ENCODE measurements at places on chromosomes 2 and 18.

GRCh38 chr2:98799375-98800329 lies 68.7 kb upstream of the MGAT4A start:
- no peak for DNase-seq

GRCh38 chr2:74553892-74554819 lies at the start of the genes DOK1 and LOXL3:
TSS of gene DOK1 (plus strand) at chr2:74554720. CDS start at chr2:74554755, 35 bp downstream.
TSS of gene LOXL3 (minus strand) at chr2:74553942. CDS start at chr2:74552634, 1,308 bp downstream.
- peak; percentile 94 for DNase-seq

DNA sequence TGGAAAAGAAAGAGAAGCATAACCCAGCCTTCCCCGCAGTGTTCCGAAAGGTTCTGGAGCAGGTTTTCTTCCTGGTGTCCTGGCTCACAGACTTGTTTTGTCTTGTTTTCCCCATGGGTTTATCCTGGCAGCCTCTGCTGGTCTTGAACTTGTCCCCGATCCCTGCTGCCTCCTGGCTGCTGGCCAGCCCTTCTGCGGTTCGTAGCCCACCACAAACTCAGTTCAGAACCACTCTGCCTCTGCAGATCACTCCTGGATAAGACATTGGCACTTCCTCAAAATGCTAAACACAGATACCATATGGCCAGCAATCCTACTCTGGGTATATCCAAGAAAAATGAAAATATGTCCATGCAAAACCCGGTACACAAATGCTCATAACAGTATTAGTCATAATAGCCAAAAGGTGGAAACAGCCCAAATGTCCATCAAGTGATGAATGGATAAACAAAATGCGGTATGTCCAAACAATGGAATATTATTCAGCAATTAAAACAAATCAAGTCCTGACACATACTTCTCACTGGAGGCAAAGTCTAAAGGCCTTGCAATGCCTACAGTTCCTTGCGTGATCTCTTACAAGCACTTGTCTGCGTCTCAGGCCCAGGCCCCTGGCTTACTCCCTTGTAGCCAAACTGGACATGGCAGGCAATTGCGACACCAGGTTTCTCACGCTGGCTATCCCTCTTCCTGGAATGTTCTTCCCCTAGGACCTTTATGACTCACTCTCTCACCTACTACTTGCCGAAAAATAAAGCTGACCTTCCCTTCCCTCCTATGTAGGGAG lies 28.0 kb upstream of the ARHGEF4 start:
- DNase-seq = no peak

DNA sequence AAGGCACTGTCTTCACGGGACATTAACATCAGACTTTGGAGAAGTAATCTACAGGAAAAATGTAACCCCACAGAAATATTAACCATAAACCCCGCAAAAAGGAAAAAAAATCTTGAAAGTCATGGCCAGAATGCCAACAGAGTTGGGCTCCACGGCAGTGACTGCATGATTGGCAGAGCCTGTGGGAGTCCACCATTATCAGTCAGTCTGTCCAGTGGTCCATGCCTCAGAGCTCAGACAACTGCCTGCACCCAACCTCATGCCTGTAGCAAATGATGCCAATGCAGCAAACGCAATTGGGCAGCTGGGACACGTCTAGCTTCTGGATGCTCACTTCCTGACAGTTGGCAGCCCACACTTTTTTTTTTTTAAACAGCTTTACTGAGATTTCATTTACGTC lies 5.1 kb upstream of the PPIG start:
- DNase-seq = no peak

DNA sequence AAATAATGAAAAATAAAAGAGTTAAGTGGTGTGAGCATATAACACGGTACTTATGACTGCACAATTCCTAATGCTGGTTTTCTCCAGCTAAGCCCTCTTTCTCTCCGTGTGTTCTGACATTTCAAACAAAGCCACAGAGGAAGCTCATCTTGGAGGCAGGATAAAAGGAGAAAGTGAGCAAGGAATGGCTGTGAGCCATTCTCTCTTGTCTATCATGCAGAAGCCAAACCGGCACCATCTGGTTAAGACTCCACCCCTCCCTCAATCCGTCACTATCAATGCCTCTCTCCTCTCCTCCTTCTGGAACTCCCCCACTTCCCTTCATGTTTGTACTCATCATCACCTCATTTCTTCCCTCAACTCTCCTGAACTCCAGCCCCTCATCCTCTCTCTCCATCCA lies 210.4 kb downstream of the TMEM163 start:
- no peak for DNase-seq

DNA sequence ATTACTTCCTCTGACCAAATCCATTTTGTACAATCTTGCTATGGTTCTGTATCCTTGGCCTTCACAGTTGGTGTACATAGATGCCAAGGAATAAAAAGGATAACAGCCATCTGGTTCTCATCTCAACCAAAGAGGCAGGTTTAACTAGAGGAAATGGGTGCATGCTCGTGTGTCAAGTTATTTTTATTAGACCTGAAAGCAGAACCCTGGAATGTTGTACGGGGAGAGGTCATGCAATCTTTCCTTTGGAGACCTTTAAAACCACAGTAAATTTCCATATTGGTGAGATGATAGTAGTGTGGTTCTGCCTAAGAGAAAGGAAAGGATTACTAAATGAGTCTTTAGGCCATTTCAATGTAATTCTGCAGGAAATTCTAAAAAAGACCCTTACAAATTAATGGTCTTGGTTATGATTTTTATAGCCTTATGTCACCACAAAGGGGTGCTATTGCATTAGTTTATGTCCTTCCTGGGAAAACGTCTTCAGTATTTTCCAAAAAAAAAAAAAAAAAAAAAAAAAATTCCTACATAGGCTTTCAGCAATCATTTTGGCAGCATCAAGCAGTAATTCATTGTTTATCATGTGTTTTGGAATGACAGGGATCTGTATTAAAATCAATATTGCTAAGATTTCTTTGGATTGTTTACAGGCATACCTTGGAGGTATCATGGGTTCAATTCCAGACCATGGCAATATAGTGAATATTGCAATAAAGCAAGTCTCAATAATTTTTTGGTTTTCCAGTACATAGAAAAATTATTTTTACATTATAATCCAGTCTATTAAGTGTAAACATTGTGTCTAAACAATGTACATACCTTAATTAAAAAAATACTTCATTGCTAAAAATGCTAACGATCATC lies 270.8 kb downstream of the NYAP2 start:
- DNase-seq = no peak

GRCh38 chr2:221050020-221050795 lies 521.9 kb downstream of the EPHA4 start:
- no peak for DNase-seq

GRCh38 chr2:120814352-120814751 lies 78.7 kb downstream of the GLI2 start:
- no peak for DNase-seq

- no peak for DNase-seq
Observed at GRCh38 chr2:208240619-208241209, 14.2 kb downstream of the IDH1 start.
